Activated CD4-positive, alpha-beta T cell treated with anti-CD3 and anti-CD28 coated beads, Interleukin-2, amount 50 U/mL, for 16 hours (primary cell): ENCODE measurements at places on chromosomes 1 and 21.

DNA sequence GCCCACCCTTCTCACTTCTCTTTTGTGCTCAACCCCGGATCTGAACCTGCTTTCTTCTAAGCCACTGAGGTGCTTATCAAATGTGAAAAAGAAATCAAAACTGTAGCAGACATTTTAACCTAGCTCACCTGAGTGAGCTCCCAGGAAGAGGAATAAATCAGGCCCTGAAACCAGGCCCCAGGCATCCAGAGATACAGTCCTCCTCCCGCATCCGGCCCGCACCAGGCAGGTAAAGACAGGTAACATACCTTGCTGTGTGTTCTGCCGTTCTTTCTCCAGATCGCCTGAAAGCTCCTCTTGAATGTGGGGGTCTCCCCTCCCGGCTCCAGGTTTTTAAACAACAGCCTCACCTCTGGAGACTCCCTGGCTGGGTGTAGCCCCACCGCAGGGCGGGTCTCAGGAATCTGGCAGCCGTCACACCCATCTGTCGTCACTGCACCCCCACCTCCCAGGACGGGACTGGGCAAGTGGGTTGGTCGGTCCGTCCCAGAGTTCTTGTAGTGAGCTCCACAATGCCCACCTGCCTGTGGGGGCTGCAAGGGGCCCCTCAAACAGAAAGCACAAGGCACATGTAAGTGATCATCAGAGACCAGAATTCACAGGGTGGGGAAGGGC, at the start of gene LAMB3:
LAMB3 (minus strand) TSS at position 305 of the 615 bp plus-strand sequence. CDS start 1,481 bp downstream, outside the sequence.
- no peak for DNase-seq

DNA sequence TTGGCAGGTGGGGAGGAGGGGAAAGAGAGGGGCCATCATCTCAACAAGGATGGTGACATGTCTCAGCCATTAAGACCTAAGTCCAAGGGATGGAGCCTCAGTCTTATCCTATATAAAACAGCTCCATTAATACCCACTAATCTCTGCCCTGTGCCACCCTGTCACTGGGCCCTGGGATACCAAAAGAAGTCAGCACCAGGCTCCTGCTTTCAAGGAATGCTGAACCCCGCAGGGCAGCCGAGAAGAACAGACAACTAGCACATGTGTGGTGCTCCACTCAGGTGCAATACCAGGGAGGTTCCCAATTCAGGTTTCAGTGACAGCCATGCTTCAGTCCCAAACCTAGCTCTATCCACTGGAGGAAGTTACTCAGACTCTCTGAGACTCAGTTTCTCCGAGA, 128.4 kb downstream of the GRIK3 start:
- no peak for DNase-seq

- DNase-seq, result no peak
Measured at GRCh38 chr1:10639011-10639774, 157.3 kb downstream of the CASZ1 start.

DNA sequence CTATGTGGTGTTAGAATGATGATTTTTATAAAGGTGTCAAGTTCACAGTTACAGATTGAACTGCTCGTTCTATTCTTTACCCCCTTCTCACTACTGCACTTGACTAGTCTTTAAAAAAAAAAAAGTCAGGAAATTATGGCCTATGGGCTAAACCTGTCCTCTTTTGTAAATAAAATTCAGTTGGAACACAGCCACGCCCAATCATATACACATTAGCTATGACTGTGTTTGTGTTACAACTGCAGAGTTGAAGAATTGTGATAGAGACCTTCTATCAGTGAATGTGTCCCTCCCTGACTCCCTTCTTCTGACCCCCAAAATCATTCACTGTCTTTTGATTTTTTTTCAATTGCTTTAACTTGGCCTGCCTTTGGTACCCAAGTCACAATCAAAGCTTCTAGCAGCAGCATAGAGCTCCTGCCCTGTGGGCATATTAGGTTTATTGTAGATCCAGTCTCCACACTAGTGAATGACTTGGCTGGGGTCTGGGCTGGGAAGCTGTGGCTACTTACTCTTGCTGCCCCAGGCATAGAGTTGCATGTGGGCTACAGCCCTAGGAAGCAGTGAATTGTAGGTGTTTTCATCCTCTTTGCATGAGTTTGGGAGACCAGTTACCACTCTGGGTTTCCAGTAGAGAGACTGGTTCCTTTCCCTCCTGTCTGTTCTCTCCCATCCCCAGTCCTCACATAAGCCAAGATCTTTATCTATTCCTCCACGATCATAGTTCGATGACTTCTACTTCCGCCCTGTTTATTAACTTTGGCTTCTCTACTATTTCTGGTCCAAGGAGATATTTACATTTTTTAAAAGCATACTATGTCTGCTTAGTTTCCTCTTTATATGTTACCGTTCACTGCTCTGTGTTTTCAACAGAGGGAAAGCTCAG, 249.9 kb downstream of the FMN2 start:
- DNase-seq, result no peak

- no peak for DNase-seq
Measured at GRCh38 chr1:244768804-244769203, 66.7 kb upstream of the COX20 start.

- DNase-seq, result no peak
Measured at GRCh38 chr1:163537809-163538208, 216.1 kb downstream of the NUF2 start.

- DNase-seq, result no peak
Measured at GRCh38 chr1:76073481-76073880, 1.1 kb upstream of the ST6GALNAC3 start.

DNA sequence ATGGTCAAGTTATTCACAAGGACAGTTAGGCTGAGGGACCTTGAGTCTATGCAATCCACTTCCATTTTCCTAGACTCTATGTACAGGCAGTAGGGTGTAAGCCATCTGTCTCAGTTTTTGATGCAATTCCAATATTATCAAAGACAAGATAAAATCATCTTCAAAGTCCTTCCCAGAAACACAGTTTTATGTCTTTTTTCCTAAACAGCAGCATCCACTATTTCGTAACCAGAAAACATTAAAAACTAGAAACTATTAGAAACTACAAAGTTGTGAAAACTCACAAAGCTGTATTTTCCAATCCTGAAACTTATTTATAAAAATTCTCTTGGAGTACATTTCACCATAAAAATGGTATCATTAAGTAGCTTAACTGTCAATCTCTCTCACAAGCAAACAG, 93.8 kb downstream of the EPS15 start:
- no peak for DNase-seq

DNA sequence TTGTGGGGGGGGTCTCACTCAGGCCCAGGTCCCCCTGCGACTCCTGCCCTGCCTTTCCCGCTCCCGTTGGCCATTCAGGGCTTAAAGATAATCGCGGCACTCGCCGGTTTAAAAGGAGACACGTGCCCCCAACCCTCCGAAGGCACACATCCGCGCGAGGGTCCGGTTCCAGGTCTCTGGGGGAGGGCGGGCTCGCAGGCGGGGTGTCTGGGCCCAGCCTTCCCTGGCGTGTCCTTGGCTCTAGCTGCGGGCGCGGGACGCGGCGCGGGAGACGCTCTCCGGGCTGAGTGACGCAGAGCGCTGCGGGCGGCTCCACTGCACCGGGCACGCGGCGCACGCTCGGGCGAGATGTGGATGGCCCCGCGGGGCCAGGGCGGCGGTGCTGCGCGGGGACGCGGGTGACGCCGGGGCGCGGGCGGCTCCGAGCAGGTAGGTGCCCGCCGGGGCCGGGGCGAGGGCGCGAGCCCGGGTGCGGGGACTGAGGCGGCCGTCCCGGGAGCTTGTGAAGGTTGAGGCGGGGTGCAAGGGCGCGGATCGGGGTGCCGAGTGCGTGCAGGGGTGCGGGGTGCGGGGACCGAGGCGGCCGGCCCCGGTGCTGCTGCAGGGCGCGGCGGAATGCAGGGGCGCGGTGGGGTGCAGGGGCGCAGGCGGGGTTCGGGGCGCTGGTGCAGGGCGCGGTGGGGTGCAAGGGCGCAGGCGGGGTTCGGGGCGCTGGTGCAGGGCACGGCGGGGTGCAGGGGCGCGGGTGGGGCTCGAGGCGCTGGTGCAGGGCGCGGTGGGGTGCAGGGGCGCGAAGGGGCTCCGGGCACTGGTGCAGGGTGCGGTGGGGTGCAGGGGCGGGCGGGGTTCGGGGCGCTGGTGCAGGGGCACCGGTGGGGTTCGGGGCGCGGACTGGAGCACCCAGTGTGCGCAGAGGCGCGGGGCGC, 3.3 kb upstream of the TRPM2 start:
- DNase-seq, result no peak

DNA sequence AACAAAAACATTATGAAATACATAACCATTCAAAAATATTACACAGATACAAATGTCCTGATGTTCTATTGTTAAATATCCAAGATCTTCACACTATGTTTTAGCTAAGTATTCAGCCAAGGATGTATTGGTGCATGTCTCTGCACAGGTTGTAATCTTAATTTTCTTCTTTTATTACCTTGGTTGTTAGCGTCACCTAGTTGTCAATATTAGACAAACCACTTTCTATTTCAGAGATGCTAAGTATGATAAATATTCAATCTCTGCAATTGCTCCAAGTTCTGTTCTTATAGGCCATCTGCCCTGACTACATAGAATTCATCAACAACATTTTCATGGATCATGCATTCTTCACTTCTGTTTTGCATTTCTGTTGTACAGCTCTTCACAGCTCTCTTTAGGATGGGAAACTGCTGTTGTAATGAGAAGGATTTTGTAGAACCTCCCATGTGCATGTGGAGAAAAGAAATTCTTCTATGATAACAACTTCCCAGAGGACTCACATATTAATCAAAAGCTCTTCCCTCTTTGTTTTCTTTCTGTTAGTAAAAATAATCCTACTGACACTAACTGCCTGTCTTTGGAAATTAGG, 380.1 kb downstream of the NUF2 start:
- DNase-seq, result no peak

DNA sequence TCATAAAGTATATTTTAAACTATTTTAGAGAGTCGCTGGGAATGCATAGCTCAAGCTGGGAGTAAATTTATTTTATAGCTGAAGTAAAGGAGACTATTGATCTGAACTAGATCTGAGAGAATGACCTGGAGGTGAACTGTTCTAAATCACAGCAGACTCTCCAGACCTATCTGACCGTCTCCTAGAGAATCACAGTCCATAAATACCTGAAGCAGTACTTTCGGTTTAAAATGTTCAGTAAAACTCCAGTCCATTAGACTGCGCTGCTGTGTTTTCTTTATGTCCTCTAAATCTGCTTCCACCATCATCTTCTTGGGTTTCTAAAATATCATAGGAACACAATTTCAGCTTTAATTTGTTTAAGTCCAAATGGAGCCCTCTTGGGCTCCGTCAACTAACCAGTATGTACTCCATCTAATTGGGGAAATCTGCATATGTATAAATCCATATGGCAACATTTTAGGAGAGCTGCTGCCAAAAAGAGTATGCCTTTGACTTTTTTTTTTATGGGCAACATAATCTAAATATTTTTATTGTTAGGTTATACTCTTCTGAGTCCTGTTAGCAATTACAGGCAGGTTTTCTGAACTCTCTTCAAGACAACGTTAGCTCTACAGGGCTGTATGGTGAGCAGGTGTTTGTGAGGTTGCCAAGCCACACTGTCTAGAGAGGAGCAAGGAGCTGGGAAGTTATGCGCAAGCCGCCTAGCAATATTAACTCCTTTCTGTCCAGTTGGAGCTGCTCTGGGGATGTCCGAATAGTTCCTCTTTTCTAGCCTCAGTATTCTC, 111.2 kb downstream of the SPAG17 start:
- no peak for DNase-seq

- DNase-seq, result peak; percentile 83
Measured at GRCh38 chr1:236284291-236284721, 2.5 kb upstream of the ERO1B start.

DNA sequence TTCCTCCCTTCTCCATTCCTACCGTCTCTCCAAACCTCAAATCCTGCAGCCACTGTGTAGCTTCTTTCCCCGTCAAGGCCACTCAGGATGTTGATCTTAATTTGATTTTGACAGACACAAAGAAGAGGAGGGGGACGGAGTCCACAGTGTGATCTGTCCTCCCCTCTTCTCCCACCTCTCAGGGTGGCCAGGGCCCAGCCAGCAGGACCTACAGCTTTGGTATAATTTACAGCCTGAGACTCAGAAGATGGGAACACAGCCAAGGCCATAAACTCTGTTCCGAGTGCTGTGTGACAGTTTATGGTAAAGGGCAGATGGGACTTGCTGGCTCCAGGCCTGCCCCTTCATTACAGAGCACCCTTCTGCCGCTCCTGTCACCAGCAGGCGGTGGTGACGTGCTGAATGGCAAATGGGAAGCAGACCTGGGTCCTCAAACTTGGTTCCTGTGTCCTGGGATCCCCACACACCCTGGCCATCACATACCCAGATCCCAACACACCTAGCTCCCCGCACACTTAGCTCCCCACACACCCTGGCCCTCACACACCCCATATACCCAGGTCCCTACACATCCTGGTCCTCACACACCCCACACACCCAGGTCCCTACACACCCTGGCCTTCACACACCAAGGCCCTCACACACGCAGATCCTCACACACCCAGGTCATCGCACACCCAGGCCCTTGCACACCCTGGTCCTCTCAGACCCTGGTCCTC, 71.6 kb downstream of the CD2 start:
- no peak for DNase-seq

- DNase-seq, result no peak
Measured at GRCh38 chr1:61111084-61112004, 29.0 kb downstream of the NFIA start.

DNA sequence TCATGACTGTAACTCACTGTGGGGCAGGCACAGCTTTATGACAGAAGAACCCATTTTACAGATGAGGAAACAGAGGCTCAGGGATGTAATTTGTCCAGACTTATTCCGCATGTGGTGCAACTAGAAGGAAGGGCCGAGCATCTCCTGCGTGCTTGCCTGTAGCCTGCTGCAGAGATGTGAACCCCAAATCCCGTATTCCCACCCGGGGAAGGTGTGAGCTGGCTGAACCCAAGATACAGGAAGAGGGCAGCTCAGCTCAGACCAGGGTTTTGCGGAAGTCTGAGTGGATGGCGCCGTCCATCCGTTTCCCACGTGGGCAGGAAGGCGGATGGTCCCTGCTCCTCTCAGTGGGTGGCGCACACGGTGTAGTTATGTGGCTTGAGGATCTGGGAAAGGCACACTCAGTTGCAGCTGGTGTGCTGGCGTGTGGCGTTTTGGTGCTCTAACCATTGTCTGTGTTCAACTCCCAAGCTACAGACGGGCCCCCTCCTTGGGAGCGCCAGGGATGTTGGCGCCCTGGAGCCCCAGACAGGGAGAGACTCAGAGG, 1.2 kb downstream of the CROCC start:
- no peak for DNase-seq

GRCh38 chr1:28118640-28119307, 30.4 kb upstream of the EYA3 start:
- DNase-seq, result no peak

GRCh38 chr1:2230781-2231531, 2.8 kb downstream of the SKI start:
- peak; percentile 39 for DNase-seq

GRCh38 chr1:167344615-167345385, 124.1 kb downstream of the POU2F1 start:
- no peak for DNase-seq

DNA sequence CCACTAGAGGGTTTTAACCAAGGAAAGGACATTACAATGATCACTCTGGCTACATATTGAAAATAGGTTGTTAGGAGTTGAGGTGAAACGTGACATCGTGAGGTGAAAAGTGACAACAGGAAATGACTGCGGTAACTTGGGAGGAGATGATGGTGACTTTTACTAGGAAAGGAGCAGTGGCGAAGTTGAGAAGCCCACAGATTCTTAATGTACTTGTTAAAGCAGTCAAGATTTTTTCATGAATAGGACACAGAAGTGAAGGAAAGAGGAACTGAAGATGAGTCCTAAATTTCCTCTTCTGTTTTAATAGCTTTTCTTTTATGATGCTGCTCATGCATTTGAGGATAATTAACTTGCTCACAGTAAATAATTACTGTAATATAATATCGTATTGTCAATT, 59.5 kb downstream of the OMA1 start:
- peak; percentile 4 for DNase-seq

- DNase-seq, result no peak
Measured at GRCh38 chr1:103563056-103563455, 8.3 kb upstream of the AMY2B start.
